Muscle of leg (tissue), 16 donors: ENCODE measurements at places on chromosomes 16 and 17.

DNA sequence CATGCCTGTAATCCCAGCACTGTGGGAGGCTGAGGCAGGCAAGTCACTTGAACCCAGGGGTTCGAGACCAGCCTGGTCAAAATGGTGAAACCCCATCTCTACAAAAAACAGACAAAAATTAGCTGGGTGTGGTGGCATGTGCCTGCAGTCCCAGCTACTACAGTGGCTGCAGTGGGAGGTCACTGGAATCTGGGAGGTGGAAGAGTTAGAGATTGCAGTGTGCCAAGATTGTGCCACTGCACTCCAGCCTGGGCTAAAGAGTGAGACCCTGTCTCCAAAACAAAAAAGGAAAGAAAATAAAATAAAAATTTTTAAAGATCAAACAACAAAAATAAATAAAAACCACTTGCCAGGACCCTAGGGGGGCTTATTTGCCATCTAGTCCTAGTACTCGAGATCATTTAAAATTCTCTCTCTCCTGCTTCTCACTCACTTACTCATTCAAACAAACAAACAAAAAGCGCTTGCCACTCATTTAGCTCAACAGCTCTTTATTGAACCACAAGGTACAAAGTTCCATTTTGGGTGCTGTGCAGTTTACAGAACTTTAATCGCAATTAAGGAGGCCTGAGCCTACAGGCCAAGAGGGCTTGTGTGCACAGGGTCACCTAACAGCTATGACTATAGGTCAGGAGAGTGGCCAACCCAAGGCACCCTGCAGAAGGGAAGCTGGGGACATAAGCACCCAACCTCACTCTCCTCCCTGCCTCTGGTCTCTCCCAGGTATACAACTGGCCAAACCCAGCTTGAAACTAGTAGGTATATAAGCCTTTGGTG is 4.4 kb downstream of the CHD9NB start:
- no peak for DNase-seq
- no peak overlapping the region for H3K27ac ChIP-seq
- H3K4me3 ChIP-seq, result no peak overlapping the region
- peaks cover 12% of the 10 kb centered on the region for H3K4me1 ChIP-seq

DNA sequence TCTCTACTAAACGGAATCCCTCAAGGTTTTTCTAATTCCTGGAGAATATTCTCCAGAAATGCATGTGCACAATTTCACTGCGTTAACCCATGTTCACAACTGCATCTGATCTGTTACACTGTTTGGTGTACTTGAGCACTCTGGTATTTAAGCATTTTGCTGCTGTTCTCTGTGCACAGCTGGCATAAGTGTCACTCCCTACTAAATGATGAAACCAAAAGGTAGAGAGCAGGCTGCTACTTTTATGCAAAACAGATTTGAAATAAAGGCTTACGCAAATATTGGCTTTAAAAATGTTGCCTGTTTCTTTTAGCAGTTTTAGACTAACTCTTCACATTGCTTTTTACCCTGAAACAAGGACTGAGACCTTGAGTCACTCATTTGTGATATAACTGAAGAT is 41.7 kb downstream of the ESRP2 start:
- H3K27me3 ChIP-seq, result no peaks in the 10 kb centered on the region
- H3K27ac ChIP-seq, result no peak overlapping the region
- no peaks in the 10 kb centered on the region for H3K4me1 ChIP-seq
- peaks cover 30% of the 10 kb centered on the region for H3K36me3 ChIP-seq
- no peak overlapping the region for H3K4me3 ChIP-seq
- DNase-seq, result no peak

- DNase-seq, result peak; percentile 53
- H3K36me3 ChIP-seq, result peaks cover 42% of the 10 kb centered on the region
- peak overlapping the region; percentile 67 for H3K27ac ChIP-seq
- H3K27me3 ChIP-seq, result no peaks in the 10 kb centered on the region
- no peak overlapping the region for H3K4me3 ChIP-seq
- H3K4me1 ChIP-seq, result peaks cover 15% of the 10 kb centered on the region
Measured at GRCh38 chr17:78082988-78083387, 45.6 kb downstream of the TMC6 start.

- H3K36me3 ChIP-seq, result no peaks in the 10 kb centered on the region
- no peak for DNase-seq
- H3K27me3 ChIP-seq, result peaks cover 2% of the 10 kb centered on the region
- H3K4me1 ChIP-seq, result no peaks in the 10 kb centered on the region
- H3K4me3 ChIP-seq, result no peak overlapping the region
Measured at GRCh38 chr16:15739950-15740349, 89.9 kb downstream of the NDE1 start.

DNA sequence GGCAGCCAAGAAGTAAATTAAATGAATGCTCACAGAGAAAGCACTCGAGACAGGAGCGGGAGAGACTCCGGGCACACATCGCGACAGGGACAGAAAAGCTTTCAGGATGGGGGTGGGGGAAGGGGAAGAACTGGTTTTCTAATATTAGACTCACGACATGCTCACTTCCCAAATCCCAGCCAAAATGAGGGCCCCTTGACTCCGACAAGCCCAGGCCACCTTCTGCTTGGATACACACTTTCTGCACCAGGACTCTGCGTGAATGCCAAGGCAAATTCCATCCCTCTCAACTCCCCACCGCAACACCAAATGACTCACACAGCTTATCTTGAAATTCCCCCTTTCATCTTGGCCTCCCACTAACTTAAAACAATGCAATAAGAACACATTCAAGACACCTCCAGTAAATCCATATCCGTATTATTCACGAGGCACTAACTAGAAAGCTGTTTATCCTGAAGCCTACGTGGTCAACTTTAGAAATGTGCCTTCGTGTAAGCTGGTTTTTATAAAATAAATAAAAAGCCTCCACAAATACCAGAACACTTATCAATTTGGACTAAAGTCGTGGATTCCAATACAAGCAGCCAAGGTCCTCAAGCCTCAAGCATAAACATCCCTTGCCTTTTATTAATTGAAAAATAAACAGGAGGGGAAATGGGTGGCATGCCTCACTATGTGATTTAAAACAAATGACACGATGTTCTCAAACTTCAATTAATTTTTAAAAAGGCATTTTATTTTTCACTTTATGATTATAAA is 46.1 kb downstream of the NXN start:
- no peak overlapping the region for H3K4me3 ChIP-seq
- H3K4me1 ChIP-seq, result peaks cover 43% of the 10 kb centered on the region
- DNase-seq, result peak; percentile 45
- H3K27ac ChIP-seq, result peak overlapping the region; percentile 35
- no peaks in the 10 kb centered on the region for H3K27me3 ChIP-seq

DNA sequence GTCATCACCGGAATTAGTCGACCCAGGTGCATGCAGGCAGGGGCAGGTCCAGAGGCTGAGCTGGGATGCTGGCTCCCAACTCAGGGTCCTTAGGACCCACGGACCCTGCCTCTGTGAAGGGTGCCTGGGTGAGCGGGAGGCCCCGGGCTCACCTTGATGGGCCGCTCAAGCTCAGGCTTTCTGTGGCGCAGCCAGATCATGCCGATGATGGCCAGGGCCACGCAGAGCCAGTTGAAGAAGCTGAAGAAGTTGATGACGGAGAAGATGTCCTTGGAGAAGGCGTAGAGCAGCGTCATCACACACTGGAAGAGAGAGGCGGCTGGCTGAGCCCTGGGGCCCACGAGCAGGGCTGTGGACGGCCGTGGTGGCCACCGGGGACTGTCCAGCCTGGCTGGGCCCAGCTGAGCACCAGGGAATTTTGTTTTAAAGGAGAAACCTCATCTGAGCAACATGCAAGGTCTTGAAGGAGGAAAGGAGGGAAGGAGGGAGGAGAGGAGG is 32.9 kb downstream of the SLC7A5 start:
- no peak overlapping the region for H3K4me3 ChIP-seq
- H3K4me1 ChIP-seq, result peaks cover 39% of the 10 kb centered on the region
- no peak overlapping the region for H3K27ac ChIP-seq

DNA sequence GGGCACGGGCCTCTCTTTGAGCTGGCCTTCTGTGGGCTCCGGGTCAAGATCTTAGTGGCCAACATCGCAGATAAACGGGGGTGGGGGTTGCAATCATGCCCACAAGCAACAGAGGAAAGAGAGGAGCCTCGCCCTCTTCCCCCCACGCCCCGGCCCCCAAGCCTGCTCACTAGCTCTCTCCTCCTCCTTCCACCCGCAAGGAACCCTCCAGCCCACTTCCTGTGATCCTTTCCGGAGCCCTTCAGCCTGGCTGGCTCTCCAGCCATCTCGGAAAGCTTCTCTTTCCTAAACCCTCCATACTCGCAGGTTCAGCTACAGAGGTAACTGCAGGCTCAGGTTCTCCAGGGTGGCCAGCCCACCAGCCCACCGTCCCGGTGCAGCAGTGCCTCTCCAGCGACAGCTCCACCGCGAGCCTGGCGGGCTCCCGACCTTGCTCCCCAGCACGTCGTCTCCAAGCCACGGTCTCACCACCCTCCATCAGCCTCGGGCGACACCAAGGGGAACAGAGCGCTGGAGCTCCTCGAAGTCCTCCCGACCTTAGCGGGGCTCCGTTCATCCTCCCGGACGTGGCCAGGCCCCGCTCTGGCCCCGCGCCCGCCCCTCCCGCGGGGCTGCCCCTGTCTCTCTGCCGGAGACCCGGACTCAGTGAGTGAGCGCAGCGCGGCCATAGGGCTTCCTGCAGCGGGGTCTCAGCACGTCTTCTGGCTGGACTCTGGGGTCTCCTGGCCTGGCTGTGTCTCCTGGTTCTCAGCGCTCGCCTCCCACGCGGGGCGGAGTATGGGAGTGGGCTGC is 12.9 kb upstream of the ODF4 start:
- no peaks in the 10 kb centered on the region for H3K36me3 ChIP-seq
- peaks cover 14% of the 10 kb centered on the region for H3K4me1 ChIP-seq
- peak overlapping the region; percentile 77 for H3K27ac ChIP-seq
- peak overlapping the region; percentile 52 for H3K4me3 ChIP-seq

DNA sequence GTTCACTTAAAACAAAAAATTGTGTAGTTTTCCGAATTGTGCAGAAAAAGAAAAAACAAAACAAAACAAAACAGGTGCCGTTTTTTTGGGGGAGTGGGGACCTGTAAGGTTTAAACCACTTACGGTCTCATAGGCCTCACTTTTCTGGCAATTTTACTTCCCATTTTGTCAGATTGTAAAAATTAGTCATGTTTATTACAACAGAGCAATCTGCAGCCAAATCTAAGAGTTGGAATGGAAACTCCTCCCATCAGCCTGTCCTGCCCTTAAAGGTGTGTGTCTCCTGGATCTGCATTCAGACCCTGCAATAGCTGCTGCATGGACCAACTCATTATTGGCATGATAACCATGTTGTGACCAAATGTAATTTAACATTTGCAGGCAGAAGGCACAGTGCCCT is 8.2 kb upstream of the SALL1 start:
- no peak for DNase-seq
- H3K36me3 ChIP-seq, result no peaks in the 10 kb centered on the region
- peaks cover 14% of the 10 kb centered on the region for H3K4me1 ChIP-seq

DNA sequence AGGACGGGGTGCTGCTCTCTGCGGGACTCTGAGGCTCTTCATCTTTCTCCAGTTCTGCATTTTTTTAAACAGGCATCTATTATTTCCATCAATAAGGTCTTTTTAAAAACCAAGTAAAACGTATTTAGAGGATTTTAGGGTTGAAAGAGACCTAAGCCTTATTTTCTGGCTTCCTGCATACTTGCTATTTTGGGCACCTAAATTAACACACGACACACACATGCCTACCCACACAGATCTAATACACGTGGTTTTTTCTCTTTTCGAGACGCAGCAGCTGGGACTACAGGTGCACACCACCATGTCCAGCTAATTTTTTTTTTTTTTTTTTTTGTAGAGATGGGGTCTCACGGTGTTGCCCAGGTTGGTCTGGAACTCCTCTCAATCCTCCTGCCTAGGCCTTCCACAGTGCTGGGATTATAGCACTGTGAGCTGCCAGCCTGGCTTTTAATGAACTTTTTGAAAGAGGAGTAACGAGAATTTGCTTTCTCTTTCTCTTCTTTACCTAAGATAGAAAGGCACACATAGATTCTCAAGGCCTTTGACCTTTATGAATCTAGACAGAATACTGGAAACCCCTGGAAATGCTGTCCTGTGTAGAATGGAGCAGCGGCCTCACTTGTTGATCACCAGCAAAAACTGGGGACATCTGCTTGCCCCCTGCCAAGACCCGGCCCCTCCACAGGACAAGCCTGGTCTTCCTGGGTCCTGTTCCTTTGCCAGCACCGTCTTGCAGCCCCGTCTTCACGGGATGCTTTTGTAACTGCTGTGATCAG is 13.8 kb downstream of the DNAAF8 start:
- H3K4me1 ChIP-seq, result peaks cover 12% of the 10 kb centered on the region
- no peak overlapping the region for H3K4me3 ChIP-seq
- peaks cover 40% of the 10 kb centered on the region for H3K36me3 ChIP-seq
- no peak for DNase-seq
- no peaks in the 10 kb centered on the region for H3K27me3 ChIP-seq

- DNase-seq, result peak; percentile 7
- H3K27ac ChIP-seq, result no peak overlapping the region
- H3K36me3 ChIP-seq, result no peaks in the 10 kb centered on the region
- H3K27me3 ChIP-seq, result no peaks in the 10 kb centered on the region
- peak overlapping the region; percentile 87 for H3K4me3 ChIP-seq
- peaks cover 16% of the 10 kb centered on the region for H3K4me1 ChIP-seq
Measured at GRCh38 chr16:22008215-22009059, 526 bp downstream of the MOSMO start.

- no peak overlapping the region for H3K27ac ChIP-seq
- no peak for DNase-seq
- no peaks in the 10 kb centered on the region for H3K27me3 ChIP-seq
- no peaks in the 10 kb centered on the region for H3K4me1 ChIP-seq
Measured at GRCh38 chr16:26598998-26599784, 467.5 kb upstream of the C16orf82 start.

DNA sequence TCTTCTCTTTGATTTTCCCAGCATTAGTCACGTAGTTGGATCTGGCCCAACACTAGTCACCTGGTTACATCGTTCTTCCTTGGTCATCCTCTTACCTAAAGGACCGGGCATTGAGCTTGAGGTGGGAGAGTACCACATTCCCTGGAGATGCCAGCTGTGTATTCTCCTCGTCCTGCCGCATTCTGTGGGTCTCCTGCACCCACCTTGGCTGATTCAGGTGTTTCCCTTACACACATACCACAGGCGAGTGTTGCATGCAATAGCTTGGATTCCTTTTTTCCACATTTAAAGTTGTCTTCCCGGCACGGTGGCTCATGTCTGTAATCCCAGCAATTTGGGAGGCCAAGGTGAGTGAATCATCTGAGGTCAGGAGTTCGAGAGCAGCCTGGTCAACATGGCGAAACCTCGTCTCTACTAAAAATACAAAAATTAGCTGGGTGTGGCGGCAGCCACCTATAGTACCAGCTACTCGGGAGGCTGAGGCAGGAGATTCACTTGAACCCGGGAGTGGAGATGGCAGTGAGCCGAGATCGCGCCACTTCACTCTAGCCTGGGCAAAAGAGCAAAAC is 21.6 kb upstream of the CLEC18C start:
- DNase-seq, result no peak
- H3K4me3 ChIP-seq, result no peak overlapping the region
- no peaks in the 10 kb centered on the region for H3K27me3 ChIP-seq
- peaks cover 4% of the 10 kb centered on the region for H3K4me1 ChIP-seq
- peaks cover 85% of the 10 kb centered on the region for H3K36me3 ChIP-seq

- no peak overlapping the region for H3K27ac ChIP-seq
- H3K4me1 ChIP-seq, result no peaks in the 10 kb centered on the region
- peaks cover 30% of the 10 kb centered on the region for H3K27me3 ChIP-seq
- H3K36me3 ChIP-seq, result no peaks in the 10 kb centered on the region
Measured at GRCh38 chr17:62134397-62134796, 69.3 kb upstream of the MED13 start.
